Osteoblast (primary cell): ENCODE measurements at places on chromosomes 5 and 9.
A peak's percentile ranks its signal among the peaks of the same experiment; 100 is the strongest.

DNA sequence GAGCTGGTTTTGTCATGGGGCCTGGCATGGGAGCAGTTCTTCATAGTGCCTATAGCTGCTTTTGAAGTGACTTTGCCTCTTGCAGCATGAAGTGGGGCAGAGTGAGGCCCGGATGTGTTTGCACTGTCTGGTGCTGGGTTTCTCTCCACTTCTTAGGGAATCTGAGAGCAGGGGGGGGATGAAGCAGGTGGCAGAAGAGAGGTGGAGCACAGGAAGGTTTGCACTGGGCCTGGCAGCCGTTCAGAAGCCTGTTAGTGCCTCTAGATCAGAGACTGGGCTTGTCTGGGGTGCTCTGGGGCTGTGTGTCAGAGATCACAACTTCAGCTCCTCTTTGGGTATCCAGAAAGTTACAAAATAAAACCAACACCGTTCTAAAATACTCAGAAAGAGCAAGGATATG lies 18.4 kb downstream of the USP20 start:
- no peak for DNase-seq

GRCh38 chr5:122815218-122815767 lies 30.1 kb upstream of the SNX24 start:
- no peak for DNase-seq

GRCh38 chr5:181041043-181041442 lies 977 bp downstream of the BTNL9 start:
- DNase-seq, result no peak

GRCh38 chr5:55510523-55510880 lies 24.3 kb downstream of the PLPP1 start:
- DNase-seq, result no peak

- peak; percentile 90 for DNase-seq
These were observed 725 bp upstream of the NIPBL start for GRCh38 chr5:36875790-36876298.
